ENCODE measurements at places on chromosomes 13 and 19.
A peak's percentile ranks its signal among the peaks of the same experiment; 100 is the strongest.

DNA sequence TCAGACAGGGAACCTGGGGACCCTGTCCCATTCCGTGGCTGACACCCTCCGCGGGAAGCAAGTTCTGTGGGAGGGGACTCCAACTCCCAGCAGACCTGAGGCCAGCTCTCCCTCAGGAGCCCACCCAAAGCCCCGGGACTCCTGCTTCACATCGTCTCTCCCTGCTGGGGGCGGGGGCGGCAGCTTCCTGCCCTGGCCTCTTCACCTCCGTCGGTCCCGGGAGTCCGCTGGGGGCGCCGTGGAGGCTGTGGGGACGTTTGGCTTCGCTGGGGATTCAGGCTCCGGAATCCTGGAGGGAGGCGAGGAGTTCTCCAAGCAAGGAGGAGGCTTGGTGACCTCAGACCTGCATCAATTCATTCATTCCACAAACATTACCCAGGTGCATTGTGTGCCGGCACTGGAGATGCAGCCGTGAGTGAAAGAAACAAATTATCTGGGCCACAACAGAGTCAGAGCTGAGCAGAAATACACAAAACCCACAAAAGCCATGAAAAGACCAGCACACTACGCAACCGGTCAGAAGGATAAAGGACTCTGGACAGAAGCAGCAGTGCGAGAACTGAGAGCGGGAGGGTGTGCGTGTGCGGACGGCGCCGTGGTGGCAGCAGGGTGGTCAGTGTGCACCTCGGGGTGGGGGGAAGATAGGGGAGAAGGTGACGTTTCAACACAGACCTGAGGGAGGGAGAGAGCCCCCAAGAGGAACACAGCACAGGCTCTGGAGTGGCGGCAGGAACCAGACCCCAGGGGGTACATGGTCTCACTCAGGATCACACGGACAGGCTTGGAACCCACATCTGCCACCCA lies 19.0 kb downstream of the EPS8L1 start:
- DNase-seq, result no peak

- no peak for DNase-seq
These were observed 26.9 kb downstream of the SULT2B1 start for GRCh38 chr19:48578891-48579290.

DNA sequence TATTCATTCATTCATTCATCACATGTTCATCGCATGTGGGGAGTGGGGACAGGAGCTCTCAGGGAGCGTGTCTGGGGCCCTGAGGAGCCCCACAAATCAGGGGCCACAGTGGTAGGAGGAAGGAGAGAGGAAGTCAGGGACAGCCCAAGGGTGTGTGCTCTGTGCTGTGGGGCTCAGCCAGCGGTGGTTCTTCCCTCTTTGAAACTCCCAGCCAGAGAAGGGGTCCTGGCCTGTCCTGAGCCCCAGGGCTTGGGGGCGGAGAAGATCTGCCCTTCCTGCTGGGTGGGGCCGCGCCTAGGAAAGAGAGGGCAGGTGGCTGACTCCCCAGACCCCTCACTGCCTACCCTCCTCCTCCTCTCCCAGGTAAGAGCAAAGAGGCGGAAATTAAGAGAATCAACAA lies 14.6 kb downstream of the AP2A1 start:
- no peak for DNase-seq

GRCh38 chr19:7730286-7731217 lies 1.4 kb downstream of the CLEC4G start:
- DNase-seq, result no peak

DNA sequence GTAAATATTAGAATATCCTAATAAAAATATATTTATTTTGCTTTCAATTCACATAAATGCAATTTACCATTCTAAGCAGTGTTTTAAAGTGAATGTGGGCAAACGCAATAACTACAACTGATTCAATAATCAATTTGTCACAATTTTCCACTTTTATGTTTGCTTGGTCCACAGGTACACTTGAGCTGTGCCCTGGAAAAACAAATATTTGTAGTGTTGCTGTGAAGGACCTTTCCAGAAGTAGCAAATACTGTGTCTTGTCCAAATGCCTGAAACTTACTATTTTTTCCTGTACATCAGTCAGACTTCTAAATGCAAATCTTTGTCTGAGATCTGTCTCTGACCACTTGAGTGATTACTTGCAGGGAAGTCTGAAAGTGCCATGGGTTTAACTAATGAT lies 845.8 kb upstream of the SLITRK5 start:
- DNase-seq, result no peak

DNA sequence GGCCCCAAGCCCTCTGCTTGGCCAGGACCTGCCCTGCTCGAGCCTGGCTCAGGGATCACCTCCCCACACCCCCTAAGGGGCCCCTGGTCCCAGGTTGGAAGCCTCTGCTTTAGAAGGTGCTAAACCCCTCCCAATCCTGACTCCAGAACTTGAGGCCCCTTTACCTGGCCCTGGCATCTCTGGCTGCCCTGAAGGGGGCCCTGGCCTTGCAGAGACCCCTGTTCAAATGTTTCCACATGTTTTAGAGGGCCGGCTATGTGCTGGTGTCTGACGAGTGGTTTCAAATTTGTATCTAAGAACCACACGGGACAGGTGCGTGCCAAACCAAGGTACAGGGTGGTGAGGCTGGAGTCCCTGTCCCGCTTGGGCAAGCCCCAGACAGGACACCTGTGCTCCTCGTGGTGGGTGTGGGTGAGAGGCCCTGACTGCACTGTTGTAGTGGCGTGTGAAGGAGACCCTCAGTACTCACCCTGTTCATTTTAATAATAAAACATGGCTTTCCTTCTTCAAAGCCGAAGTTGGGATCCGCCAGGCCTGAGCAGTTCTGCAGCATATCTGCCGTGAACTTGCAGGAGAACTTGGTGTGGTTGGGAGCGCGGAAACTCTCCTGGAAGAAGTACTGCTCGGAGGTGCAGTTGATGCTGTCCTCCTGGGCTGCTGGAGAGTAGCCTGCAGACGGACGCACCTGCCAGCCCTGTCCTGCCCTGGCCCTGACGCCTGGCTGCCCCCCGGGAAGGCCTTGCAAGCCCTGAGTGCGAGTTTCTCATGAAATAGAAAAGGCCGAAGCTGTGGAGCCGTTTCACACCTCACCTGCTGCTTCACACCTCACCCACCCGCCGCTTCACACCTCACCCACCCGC lies 5.4 kb downstream of the ATP4B start:
- peak; percentile 67 for DNase-seq

GRCh38 chr19:10625003-10625761 lies at the start of gene SLC44A2:
Gene SLC44A2 (plus strand): TSS chr19:10625553. CDS start chr19:10625634, 81 bp downstream.
- DNase-seq, result peak; percentile 92

DNA sequence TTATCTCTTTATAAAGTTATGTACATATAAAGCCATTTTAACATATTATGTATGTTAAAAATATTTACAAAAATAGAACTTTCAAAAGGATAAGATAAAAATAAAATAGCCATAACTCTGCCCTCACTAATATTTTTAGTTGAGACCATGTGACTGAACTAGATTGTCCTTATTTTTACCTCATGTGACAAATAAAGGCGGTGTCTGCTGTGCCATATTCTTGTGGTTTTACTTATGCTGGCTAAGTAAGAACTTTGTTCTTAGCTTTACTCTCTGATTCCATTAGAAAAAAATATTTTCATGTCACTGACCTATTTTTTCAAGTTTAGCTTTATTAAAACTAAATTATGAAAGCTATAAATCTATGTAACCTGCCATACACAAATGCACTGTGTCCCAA lies 135.6 kb upstream of the TSC22D1 start:
- DNase-seq, result no peak

DNA sequence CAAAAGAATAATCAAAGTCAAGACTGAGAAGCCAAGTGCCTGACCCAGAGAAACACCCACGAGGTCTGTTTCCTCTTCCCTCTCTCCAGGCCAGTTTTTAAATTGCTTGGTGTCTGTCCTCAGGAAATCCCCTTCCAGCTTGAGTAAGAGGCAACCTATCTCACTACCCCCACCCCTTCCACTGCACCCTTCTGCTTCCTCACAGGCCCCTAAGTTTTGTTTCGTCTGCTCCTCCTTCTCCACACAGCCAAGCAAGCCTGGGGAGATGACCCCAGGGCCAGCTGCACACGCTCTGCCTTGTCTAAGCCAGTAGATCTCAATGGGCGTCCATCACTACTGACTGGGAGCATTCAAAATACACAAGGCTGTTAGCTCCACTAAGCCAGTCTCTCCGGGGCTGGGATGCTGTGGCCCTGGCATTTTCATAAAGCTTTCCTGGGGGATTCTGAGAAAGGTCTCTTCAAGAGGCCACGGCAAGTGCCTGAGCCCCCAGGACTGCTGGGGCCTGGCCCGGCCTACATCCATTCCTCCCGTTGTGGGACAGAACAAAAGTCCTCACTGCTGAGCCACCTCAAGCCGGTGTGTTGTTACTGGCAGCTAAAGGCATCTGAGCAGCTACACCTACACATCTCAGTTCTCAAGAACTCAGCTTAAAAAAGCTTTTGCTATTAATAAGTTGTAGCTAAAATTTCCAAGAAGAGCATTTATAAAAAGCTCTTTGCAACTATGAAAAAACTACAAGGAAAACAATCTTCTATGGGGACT lies 14.9 kb upstream of the IL4I1 start:
- DNase-seq, result no peak

DNA sequence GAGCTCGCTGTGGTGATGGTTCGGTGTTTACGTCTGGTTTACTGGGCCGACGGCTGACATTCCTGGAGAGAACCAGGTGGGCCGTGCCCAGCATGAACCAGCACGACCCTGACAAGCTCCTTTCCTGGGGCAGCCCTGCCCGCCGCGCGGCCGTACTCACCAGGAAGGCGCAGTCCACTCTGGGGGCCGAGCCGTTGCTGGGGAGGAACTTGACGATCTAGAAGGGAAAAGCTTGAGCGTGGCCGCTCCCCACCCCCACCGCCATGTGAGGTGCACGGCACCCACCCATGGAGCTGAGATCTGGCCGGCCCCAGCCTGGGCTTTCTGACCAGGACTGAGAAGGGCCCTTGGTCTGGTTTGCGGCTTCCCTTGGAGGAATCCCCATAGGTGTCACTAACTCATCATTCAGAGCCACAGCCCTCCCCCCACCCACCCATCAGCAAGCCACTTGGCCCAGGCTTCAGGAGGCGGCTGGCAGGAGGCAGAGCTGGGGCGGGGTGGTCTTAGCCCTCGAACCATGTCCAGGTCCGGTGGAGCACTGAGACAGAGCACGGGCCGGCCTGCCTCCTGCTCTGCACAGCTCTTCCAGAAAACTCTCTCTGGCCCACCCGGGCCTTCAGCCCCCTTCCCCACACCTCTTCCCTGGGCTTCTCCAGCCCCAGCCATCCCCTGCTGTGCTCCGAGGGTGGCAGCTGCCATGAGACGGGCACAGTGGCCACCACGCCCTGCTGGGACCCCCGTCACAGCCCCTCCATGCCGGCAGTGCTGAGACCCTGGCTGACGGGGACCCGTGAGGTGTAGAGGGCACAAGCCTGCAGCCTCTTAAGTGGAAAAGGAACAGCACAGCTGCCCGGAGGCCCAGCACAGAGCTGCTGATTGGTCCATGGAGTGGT lies 6.2 kb downstream of the ATP4B start:
- DNase-seq, result peak; percentile 88

DNA sequence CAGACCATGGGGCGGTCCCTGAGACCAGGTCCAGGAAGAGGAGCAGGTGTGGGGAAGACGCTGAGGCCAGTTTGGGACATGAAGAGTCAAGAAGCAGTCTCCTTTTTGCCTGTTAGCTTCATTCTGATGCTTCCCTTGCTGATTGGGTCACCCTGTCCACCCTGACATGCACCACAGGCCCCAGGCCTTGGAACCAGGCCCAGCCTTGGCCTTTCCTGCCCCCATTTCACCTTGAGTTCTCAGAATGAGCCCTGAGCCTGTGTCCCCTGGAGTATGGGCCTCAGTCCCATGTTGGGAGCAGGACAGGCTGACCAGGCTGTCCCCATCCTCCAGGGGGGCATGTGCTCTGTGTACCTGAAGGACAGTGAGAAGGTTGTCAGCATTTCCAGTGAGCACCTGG lies 4.9 kb upstream of the TIMM50 start:
- DNase-seq, result no peak

- no peak for DNase-seq
These were observed 34.0 kb downstream of the SERPINE3 start for GRCh38 chr13:51373451-51373850.

GRCh38 chr13:32581177-32581786 lies 5.0 kb upstream of the PDS5B start:
- no peak for DNase-seq

GRCh38 chr19:18450021-18450930 lies 12.3 kb upstream of the ISYNA1 start:
- DNase-seq, result no peak

GRCh38 chr13:32261567-32261966 lies 53.6 kb downstream of the ZAR1L start:
- DNase-seq, result no peak

DNA sequence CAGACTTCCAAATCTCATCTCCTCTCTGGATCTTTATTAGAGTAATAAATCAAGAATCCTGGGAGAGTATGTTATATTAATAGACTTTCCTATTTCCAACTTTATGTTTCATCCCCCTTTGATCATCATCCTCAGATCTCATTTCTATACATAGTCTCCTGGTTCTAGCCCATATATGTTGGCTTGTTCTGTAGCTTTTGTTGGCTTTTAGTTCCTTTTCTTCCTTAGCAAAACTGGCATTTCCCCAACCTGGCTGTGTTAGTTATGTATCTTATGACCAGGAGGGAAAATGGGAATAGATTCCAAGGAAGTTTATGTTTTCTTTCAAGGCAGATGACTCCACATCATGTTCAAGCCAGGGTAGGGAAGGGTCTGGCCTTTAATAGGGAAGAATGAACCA lies 2464.5 kb downstream of the PCDH9 start:
- no peak for DNase-seq

Data from mesenteric fat pad (tissue), 1 donor.